ENCODE measurements at places on chromosomes 7 and 10. TPM values are rescaled to one million over a fixed set of nuclear protein-coding genes. Genes with fewer than 3 reads are reported as not detected.

DNA sequence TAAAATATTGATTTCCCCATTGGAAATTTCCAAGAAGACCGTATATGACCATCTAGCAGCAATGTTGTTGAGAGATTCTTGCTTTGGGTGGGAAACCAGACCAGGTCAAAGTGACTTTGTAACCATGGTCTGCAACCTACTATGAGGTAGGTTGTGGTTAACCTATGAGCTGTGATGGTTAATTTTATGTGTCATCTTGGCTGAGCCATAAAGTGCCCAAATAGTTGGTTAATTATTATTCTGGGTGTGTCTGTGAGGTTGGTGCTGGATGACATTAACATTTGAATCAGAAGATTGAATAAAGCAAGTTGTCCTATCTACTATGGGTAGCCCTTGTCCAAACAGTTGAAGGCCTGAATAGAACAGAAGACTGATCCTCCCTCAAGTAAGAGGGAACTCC lies 18.3 kb upstream of the RALA start:
- no peak for DNase-seq
- H3K27me3 ChIP-seq: no peaks in the 10 kb centered on the region
- no peak overlapping the region for H3K4me3 ChIP-seq
- no peak overlapping the region for H3K27ac ChIP-seq
- no peaks in the 10 kb centered on the region for H3K4me1 ChIP-seq

DNA sequence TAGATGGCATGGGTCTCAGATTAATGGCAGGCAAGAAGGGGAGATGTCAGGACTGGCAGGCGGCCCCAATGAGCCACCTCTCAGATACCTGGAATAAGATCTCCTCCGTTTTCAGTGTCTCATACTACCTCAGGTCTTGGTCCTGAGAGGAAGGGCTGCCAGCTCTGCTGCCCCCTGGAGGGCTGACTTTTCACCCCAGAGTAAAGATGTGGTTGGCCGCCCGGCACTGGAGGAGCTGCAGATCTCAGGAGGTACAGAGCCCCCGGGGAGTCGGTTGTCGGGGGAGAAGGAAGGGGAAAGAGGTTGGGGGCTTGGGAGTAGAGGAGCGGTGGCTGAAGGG lies 642 bp upstream of the COL13A1 start:
- DNase-seq: no peak
- H3K36me3 ChIP-seq: no peaks in the 10 kb centered on the region
- H3K4me3 ChIP-seq: no peak overlapping the region
- no peak overlapping the region for H3K27ac ChIP-seq

GRCh38 chr10:86105640-86106039 lies 261.0 kb downstream of the GRID1 start:
- H3K27ac ChIP-seq: no peak overlapping the region
- peaks cover 2% of the 10 kb centered on the region for H3K27me3 ChIP-seq
- no peak overlapping the region for H3K4me3 ChIP-seq
- H3K36me3 ChIP-seq: no peaks in the 10 kb centered on the region
- no peak for DNase-seq

GRCh38 chr10:75197906-75198305 lies 12.7 kb upstream of the VDAC2 start:
- H3K27ac ChIP-seq: no peak overlapping the region
- DNase-seq: no peak
- H3K4me1 ChIP-seq: no peaks in the 10 kb centered on the region
- no peaks in the 10 kb centered on the region for H3K36me3 ChIP-seq
- no peak overlapping the region for H3K4me3 ChIP-seq

DNA sequence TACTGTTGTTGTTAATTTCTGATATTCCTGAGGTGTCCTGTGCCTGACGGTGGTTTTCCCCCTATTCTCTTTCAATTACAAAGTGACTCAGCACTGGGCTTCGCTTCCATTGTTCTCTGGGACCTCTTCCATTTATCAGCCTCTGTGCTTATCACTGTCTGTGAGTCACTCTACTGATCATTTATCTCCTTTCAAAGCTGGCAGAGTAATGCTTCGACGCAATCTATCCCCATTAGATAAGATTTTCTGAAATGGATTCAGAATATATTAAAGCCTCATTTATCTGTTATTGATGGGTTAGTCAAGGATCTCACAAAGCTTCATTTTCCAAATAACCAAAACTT lies 679.2 kb downstream of the SDK1 start:
- H3K27ac ChIP-seq: no peak overlapping the region
- no peaks in the 10 kb centered on the region for H3K4me1 ChIP-seq
- H3K27me3 ChIP-seq: no peaks in the 10 kb centered on the region
- DNase-seq: no peak
- H3K36me3 ChIP-seq: no peaks in the 10 kb centered on the region

- no peaks in the 10 kb centered on the region for H3K36me3 ChIP-seq
- H3K4me3 ChIP-seq: no peak overlapping the region
- DNase-seq: no peak
- no peaks in the 10 kb centered on the region for H3K4me1 ChIP-seq
Observed at GRCh38 chr10:9602998-9603397, 1414.7 kb upstream of the CELF2 start.

DNA sequence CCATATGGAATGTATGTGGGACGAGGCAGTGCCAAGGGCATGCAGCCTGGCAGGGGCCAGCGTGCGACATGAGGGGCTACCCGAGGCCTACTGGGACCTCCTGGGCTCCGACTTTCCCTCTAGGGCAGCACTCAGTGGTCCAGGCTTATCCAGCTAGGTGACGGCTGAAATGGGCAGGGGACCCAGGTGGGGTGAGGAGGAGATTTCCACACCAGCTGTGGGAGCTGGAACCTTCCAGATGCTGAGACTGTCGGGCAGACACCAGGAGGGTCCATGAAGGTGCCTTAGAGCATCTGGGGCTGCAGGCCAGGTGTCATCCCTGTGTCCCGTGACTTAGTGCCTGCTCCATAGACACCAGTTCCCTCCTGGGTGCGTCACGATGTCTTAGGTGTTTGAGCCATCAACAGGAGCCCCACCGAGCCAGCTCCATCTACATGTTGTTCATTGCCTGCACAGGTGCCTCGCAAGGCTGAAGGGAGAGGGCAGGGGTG lies 13.4 kb downstream of the ZNF316 start:
- H3K4me1 ChIP-seq: no peaks in the 10 kb centered on the region
- H3K27me3 ChIP-seq: no peaks in the 10 kb centered on the region
- peaks cover 13% of the 10 kb centered on the region for H3K36me3 ChIP-seq
- H3K4me3 ChIP-seq: no peak overlapping the region

DNA sequence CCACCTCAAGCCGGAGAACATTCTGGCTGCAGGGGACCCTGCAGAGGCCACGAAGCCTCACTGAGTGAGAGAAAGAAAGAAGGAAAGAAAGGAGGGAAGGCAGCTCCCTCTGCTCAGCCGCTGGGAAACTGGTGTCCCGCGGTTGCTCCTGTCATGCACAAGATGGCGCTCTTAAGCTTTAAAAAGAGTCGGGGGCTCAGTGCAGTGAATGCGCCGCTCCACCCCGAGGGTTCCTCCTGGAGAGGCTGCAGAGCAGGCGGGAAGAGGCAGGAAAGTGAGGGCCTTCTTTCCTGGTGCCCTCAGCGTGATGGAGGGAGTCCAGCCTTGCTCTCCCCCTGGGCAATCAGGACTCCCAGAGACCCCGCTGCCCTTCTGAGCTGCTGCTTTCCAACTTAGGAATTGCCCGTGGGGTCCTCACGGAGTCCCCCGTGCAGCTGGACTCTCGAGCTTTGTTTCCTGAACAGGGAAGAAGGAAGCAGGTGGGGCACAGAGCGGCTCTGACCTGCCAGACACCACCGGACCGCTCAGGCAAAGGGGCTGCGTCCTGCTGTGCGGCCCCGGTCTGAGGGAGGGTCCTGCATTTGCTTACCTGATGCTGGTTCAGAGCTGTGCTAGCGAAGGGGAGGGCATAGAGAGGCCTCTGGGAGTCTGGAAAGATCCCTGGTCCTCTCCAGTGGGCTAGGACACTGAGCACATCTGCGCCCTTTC lies 141.9 kb upstream of the MKI67 start:
- no peaks in the 10 kb centered on the region for H3K36me3 ChIP-seq
- no peak for DNase-seq
- no peak overlapping the region for H3K27ac ChIP-seq
- H3K27me3 ChIP-seq: peaks cover 6% of the 10 kb centered on the region

The SLC39A12 gene
- 0.36 TPM for polyA plus RNA-seq

- no peaks in the 10 kb centered on the region for H3K4me1 ChIP-seq
Observed at GRCh38 chr10:111732166-111732785, 451.3 kb downstream of the GPAM start.

- no peaks in the 10 kb centered on the region for H3K36me3 ChIP-seq
- no peak for DNase-seq
- no peaks in the 10 kb centered on the region for H3K4me1 ChIP-seq
Observed at GRCh38 chr7:83148776-83149175, 13.9 kb downstream of the PCLO start.

The FAM25C gene
- polyA plus RNA-seq: not detected

- no peak for DNase-seq
- H3K27ac ChIP-seq: no peak overlapping the region
- no peaks in the 10 kb centered on the region for H3K27me3 ChIP-seq
- no peaks in the 10 kb centered on the region for H3K36me3 ChIP-seq
Observed at GRCh38 chr7:44609829-44610228, 3.4 kb downstream of the OGDH start.

The SCART1 gene
- polyA plus RNA-seq: 0.31 TPM

The SPDYE2B gene
- 0.59 TPM for polyA plus RNA-seq

DNA sequence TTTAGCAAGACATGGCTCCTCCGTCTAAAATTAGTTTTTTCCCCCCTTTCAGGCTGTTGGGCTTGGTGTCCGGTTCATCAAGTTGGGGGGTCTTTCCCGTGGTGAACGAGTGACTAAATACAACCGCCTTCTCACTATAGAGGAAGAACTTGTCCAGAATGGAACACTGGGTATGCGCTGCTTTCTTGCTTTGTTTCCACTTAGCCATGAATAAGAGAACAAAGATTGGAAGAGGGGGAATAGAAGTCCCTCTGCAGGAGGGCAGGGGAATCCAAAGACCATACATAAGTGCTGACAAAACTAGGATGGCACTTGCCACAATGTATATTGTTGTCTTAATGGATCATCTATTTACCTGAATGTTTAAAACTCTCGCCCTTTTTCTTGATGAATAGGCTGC lies 30.5 kb downstream of the ENO4 start:
- no peak overlapping the region for H3K4me3 ChIP-seq
- no peak overlapping the region for H3K27ac ChIP-seq
- no peaks in the 10 kb centered on the region for H3K4me1 ChIP-seq
- DNase-seq: no peak
- no peaks in the 10 kb centered on the region for H3K36me3 ChIP-seq
- no peaks in the 10 kb centered on the region for H3K27me3 ChIP-seq

- no peak overlapping the region for H3K27ac ChIP-seq
- no peaks in the 10 kb centered on the region for H3K27me3 ChIP-seq
- H3K36me3 ChIP-seq: no peaks in the 10 kb centered on the region
- no peak for DNase-seq
- H3K4me1 ChIP-seq: no peaks in the 10 kb centered on the region
- no peak overlapping the region for H3K4me3 ChIP-seq
Observed at GRCh38 chr10:125248489-125248888, 88.1 kb upstream of the CTBP2 start.

The PTPN12 gene
- polyA plus RNA-seq: 7.1 TPM

GRCh38 chr7:5426226-5426475 lies 2.5 kb upstream of the TNRC18 start:
- DNase-seq: no peak
- no peak overlapping the region for H3K4me3 ChIP-seq
- H3K27ac ChIP-seq: no peak overlapping the region

GRCh38 chr7:30249316-30249715 lies 35.1 kb upstream of the ZNRF2 start:
- H3K4me1 ChIP-seq: peaks cover 9% of the 10 kb centered on the region
- no peak overlapping the region for H3K4me3 ChIP-seq
- no peak overlapping the region for H3K27ac ChIP-seq
- no peaks in the 10 kb centered on the region for H3K36me3 ChIP-seq
- no peaks in the 10 kb centered on the region for H3K27me3 ChIP-seq

The CLCN1 gene
- 0.30 TPM for polyA plus RNA-seq

GRCh38 chr10:89419548-89419947 lies 5.2 kb downstream of the IFIT5 start:
- H3K36me3 ChIP-seq: no peaks in the 10 kb centered on the region
- no peak overlapping the region for H3K27ac ChIP-seq
- no peak for DNase-seq

The CLDN15 gene
- 6.2 TPM for polyA plus RNA-seq

DNA sequence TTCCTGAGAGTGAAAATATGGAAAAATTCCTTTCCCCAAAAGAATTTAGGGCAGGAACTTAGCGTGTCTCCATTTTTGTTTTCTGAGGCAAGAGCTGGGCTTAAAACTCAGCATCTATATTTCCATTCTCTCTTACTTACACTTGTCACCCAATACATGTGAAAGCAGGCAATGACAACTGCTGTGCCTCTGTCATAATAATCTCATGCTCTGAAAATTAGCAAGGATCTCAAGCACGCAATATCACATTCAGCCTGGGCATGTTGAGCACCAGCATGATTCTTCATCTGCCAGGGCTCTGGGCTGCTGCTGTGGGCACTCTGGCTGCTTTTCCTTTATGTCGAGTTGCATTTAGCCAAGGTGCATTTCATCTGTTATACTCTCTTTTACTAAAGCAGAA lies 255.5 kb downstream of the SNX10 start:
- no peak for DNase-seq
- no peaks in the 10 kb centered on the region for H3K36me3 ChIP-seq
- H3K27ac ChIP-seq: no peak overlapping the region
- H3K27me3 ChIP-seq: no peaks in the 10 kb centered on the region
- no peaks in the 10 kb centered on the region for H3K4me1 ChIP-seq

DNA sequence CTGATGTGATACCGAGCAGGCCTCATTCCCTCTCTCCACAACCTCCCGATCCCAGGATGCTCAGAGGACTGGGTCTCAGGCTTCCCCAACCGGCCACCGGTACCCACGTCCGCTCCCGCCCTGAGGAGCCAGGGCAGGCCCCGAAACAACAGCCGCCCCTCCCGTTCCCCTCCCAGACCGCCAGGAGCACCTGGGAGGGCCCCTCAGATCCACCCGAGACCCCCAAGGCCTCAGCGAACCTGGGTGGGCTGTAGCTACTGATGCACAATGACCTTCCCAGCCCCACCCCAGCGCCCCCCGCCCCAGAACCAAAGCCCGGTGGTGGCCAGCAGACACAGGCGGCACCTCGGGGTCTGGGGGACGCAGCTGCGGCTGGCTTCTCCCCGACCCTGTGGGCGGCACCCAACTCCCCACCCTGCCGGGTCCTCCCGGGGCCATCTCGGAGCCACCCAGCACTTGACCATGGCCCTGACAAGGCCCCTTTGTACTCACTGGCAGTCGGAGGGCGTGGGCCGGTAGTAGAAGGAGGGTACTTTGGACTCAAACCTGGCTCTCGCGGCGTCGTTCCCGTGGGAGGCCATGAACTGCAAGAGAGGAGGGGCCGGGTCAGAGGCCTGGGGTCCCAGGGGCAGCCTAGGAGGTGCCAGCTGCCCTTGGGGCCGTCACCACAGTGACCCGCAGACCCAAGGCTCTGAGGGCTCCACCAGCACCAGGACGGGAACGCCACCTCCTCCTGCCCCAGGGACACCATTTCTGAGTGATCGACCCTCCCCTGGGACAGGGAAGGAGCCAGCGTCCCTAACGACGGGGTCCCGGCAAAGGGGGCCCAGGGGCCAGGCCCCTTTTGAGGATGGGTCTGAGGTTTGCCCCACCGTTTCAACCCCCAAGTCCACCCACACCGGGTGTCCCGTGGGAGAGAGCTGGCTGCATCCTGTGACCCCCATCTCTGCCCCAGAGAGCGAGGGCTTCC lies 28.1 kb downstream of the ADAP1 start:
- H3K27me3 ChIP-seq: no peaks in the 10 kb centered on the region
- no peak overlapping the region for H3K27ac ChIP-seq
- H3K36me3 ChIP-seq: no peaks in the 10 kb centered on the region
- DNase-seq: no peak
- H3K4me1 ChIP-seq: peaks cover 63% of the 10 kb centered on the region

The SRRM3 gene
- polyA plus RNA-seq: 0.06 TPM

GRCh38 chr7:82235713-82236112 lies 207.9 kb downstream of the CACNA2D1 start:
- no peak for DNase-seq
- no peaks in the 10 kb centered on the region for H3K36me3 ChIP-seq
- H3K4me1 ChIP-seq: no peaks in the 10 kb centered on the region
- H3K27me3 ChIP-seq: no peaks in the 10 kb centered on the region
